ENCODE measurements at places on chromosomes 4 and X.

- no peak for DNase-seq
These were observed 11.0 kb upstream of the CYTL1 start for GRCh38 chr4:5030221-5030620.

DNA sequence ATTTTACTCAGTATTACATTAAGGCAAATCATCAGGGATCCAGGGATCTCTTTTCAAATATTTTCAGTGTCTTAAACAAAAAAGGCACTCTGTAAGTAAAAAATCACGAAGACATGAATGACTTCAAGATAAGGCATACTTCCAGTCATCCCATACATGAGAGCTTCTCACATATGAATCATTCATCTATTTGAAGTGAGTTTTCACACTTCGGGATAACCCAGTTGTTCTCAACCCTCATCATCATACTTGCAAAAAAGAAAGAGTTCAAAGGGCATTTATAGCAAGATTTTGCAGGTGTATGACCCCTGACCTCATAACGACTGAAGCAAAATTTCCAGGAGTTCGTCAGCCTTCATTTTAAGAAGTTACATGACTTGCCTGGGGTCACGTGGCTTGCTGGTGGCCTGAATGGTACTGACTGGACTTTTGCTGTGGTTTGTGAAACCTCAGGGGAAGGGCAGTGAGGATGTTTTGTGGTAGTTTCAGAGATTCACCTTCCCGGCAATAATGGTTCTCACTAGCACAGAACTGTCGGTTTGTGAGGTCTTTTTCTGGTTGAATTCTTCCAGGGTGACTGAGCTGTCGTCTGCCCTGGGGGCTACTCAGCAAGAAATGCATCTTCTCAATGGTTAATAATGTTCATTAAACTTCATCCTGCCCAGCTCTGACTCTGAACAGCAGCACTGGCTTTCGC is 115.8 kb upstream of the SHISA3 start:
- DNase-seq = no peak

DNA sequence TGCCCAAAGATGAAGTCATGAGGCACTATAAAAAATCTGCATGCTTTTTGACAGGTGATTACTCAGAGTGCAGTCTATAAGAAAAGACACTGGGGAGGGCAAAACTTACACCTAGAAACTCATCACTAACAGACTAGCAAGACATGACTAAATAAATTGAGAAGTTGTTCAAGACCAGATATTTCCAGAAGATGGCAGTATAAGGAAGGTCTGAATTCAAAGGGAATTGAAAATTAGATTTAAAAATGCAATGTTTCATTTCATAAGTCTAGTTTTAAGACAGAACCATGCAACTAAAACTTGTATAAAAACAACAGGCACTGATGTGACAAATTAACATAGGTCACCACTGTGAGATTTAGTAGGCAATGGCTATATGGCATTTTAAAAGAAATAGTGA is 232.5 kb upstream of the POF1B start:
- DNase-seq = no peak

GRCh38 chr4:34043131-34043530 is 2201.2 kb downstream of the ARAP2 start:
- DNase-seq = no peak

GRCh38 chrX:15465896-15466651 is 27.1 kb downstream of the PIR start:
- DNase-seq = no peak

DNA sequence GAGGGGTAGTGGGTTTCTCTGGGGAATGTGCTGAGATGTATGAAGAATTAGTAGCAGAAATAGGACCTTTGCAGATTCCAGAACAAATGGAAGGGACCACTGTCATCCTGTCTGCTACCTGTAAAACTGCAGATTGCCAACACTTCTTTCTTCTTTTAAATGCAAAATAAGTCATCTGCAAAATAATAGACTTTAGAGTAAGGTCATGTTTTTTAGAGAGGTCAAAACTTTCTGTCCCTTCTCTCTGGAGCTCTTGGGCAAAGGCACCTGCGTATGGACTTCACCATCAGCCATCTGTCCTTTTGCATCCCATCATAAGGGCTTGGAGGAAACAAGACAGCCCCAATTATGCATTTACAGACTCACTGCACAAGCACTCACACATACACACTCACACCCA is 121.1 kb upstream of the PPARGC1A start:
- no peak for DNase-seq

GRCh38 chr4:98577956-98578355 is 80.5 kb downstream of the TSPAN5 start:
- DNase-seq = no peak

- DNase-seq = no peak
These were observed 61.2 kb upstream of the HOPX start for GRCh38 chr4:56742080-56742871.

GRCh38 chr4:7165874-7166201 is 26.5 kb upstream of the SORCS2 start:
- DNase-seq = no peak

DNA sequence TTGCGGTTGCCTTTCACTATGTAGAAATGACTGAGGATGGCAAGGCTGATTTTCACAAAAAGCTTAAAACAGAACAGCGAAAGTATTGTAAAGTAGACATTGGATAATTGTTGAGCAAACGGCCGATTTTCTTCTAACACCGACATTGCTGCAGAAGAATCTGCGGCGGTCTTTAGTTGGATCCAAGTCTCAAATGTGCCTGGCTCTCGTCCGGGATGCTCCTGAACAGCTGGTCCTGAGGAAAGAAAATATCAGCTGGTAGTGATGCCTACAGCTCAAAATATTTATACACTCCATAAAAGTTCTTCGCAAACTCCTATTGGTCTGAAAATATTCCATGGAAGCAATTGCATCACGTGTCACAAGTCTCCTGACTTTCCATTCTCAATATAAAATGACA is at the start of gene ASB5:
ASB5 (minus strand) TSS at position 260 of the 400 bp plus-strand sequence; CDS start at position 146, 114 bp downstream.
- no peak for DNase-seq

All from COLO829 (cell line).